NT2/D1 (cell line): ENCODE measurements at places on chromosomes 7 and 10.

- DNase-seq, result no peak
These were observed 167.9 kb upstream of the KAT6B start for GRCh38 chr10:74658511-74658910.

GRCh38 chr10:115566867-115567266 lies 473.7 kb downstream of the ATRNL1 start:
- no peak for DNase-seq

DNA sequence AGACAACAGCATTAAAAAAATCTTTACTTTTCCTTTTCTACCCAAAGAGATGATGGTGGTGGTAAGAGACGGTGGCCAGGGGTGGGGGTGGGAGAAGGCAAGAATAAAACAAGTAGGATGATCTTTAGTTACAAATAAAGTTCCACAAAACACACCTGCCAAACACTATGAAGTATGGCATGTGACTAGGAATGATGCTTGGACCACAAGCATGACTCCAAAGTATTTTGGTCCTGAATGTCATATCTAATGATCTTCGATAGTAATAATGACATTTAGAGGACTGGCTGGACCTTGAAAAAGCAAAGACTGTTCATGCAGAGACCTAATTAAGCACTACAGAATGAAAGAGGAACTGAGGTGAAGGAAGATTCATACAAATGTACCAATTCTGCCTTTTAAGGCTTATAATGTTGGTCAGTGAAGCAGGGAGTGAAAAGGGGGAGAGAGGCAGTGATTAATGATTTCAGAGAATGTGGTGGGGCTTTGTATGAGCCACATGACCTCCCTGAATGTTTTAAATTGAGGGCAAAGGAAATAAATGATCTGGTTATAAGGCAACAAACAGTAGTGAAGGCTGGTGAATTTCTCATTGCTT lies 29.6 kb upstream of the DKK1 start:
- DNase-seq, result no peak

- DNase-seq, result peak; percentile 77
These were observed 36.4 kb upstream of the PURB start for GRCh38 chr7:44921607-44922350.

GRCh38 chr7:28423918-28424514 lies 11.7 kb downstream of the CREB5 start:
- DNase-seq, result no peak

DNA sequence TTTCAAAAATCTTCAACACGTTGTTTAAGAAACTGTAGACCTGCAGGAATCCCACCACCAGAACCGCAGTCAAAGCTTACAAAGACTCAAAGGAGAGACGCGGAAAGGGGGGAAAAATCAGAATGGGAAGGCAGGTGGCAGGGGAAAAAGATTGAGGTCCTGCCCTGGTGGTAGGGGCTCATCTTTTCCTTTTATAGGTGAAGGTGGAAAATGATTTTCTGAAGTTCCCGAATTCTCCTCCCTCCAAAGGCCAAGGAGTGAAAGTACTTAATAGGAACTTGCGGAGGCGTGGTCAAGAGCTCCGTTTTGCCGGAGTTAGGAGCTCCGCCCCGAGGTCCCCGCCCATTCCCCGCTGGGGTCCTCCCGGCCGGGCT lies 724 bp downstream of the BBIP1 start:
- DNase-seq, result peak; percentile 91

DNA sequence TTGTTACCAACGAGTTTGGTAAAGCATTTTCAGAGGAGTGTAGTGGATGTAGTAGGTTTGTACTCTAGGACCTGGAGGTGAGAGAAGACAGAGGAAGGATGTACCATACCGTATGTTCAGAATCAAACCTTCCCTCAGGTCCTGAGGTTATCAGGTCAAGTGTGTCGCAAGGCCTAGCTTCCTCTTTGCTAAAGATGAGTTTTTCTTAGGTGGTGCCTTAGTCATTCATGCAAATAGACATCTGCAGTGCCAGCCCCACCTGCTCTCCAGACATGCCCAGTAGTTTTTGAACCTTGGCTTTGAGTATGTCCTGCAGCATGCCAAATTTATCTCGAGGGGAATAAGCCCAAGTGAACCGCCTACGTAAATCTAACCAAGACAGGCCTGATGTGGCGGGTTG lies 71.3 kb downstream of the HDAC9 start:
- no peak for DNase-seq

DNA sequence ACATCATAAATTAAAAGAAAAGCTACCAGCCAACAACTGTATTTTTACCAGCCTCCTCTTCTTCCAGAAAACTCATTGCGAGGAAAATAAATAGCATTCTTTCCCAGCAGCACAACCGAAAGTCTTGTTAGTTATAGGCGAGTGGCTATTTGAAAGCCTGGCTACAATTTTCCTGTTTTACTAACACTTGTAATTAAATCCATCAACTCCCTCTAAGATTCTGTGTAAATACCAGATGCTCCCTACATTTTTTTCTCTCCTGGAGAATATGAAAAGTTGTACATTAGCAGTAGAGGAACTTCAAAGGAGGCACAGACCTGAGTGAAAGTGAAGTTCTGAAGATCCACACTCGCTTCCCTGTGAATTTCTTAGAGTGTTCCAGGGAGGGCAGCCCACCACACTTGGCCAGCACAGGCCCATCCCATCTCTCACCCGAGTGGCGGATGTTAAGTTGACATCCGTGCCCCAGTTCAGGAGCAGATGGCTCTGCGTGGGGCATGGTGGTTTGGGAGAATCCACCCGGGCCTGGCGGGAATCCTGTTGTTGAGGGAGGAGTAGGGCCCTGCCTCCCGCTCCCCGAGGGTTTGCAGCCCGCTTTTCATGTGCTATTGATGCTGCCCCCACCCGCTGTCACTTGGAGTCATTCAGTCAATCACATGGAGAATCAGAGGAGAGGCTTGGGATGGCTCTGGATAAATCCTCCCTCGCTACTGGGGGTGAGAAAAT lies 451.0 kb upstream of the GALNT17 start:
- DNase-seq, result no peak

- no peak for DNase-seq
These were observed 34.0 kb downstream of the GATA3 start for GRCh38 chr10:8088504-8088903.

DNA sequence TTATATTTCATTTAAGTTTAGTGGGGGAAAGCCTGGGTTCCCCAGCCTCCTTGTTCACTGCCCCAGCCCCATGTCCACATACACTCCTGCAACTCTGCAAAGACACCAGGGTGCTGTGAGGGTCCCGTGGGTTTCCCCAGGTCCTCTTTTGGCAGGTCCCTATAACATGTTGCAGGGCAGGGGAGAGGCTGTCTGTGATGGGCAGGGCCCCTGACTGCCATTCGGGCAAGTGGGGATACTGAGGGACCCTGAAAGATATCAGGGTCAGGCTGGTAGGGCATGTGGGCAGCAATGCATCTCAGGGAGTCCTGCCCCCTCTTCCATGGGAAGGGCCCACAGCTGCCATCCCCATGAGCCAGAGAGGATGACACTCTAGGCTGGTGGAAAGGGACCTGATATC lies 28.4 kb downstream of the RASGEF1A start:
- DNase-seq, result no peak

- DNase-seq, result no peak
These were observed 174.4 kb downstream of the SLIT1 start for GRCh38 chr10:97011397-97011796.

GRCh38 chr7:112997831-112998230 lies 88.8 kb downstream of the GPR85 start:
- no peak for DNase-seq

DNA sequence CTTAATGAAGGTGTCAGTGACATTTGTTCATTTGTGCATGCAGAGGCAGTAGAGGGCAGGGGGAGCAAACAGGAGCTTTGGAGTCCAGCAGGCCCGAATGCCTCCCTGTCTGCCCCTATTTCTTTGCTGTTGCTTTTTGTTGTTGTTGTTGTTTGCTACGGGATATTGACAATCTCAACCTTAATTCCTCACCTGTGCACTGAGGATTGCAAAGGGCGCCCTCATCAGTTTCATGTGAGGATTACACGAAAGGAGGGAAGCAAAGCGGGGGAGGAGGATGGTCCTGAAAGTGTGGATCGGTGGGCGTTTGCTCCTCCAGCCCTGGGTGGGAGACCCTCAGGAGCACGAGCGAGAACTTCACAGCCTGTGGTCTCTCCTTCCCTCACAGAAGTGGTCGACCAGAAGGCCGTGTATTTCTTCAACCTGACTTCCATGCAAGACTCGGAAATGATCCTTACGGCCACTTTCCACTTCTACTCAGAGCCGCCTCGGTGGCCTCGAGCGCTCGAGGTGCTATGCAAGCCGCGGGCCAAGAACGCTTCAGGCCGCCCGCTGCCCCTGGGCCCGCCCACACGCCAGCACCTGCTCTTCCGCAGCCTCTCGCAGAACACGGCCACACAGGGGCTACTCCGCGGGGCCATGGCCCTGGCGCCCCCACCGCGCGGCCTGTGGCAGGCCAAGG lies 9.6 kb downstream of the GDF10 start:
- DNase-seq, result no peak

- DNase-seq, result no peak
These were observed 67.2 kb upstream of the AUTS2 start for GRCh38 chr7:69531050-69531449.
